ENCODE measurements at places on chromosomes 5 and 9.

- DNase-seq, result no peak
Observed at GRCh38 chr9:89738137-89738932, 133.5 kb downstream of the GADD45G start.

DNA sequence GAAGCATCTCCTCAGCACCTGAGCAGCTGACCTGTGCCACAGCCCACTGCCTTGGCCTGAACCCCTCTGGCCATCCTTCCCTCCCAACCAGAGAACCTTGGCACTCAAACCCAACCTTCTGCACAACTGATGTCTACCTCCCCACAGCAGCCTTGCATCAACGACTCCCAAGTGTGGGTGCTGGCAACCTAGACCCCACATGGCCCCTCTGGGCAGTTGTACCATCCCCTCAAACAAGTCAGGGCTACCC is 10.3 kb downstream of the SEPTIN8 start:
- DNase-seq, result no peak

GRCh38 chr5:122311961-122312590 is at the start of gene SNCAIP:
Gene SNCAIP, plus strand, starts transcription at chr5:122312237. Its CDS starts 78,898 bp downstream, at chr5:122391135.
- no peak for DNase-seq

DNA sequence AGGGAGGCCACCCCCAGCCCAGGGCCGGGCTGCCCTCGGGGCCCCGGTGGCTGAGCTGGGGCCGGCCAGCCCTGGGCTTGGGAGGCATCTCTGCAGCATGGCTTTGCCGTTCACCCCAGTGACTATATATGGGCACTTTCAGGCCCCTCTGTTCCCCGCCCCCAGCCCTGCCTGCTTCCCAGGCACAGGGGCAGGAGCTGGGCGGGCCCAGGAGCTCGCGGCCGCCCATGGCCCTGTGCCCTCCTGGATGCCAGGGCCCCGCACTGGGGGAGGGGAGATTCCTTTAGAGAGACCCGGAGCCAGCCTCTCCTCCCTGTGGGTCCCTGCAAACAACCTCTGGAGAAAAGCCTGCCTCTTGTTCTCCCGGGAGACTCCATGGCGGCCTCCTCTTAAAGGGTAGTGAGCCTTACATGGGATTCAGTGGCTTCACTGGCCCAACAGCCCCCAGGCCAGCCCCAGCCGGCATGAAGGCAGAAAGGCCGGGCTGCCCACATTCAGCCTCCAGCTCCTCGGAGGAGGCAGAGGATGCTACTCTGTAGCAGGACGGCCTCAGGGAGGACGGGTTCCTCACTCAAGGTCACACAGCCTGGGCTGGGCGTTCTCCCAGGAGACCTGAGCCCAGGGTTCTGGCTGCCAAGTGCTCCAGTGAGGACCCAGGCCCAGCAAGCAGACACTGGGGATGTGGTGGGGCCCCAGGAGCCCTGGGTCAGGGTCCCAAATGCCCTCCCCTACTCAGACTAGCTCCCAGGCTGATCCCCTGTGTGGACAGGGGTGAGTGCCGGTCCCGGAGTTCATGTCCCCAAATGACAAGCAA is 4.1 kb downstream of the NACC2 start:
- no peak for DNase-seq

- no peak for DNase-seq
Observed at GRCh38 chr5:1005904-1006655, 2.5 kb upstream of the NKD2 start.

DNA sequence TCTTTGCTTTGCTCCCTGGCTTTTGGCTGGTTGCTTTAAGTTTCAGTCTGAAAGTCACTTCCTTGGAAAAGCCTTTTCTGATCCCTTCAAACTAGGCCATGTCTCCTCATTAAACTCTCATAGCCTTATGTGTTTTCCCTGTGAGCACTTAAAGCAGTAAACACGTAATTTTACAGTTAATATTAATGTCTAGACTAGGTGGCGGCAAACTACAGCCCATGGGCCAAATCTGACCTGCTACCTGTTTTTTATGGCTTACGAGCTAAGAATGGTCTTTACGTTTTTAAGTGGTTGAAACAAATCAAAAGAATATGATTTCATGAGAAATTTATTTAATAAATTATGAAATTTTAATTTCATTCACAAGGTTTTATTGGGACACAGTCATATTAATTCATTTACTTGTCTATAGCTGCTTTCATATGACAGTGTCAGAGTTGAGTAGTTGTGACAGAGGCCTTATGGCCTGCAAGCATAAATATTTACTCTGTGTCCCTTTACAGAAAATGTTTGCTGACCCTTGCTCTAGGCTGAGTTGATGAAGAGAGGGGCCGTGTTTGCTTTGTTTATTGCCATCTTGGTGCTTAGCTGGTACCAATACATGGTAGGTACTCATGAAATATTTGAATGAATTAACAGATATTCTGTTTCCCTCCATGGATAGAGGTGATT is 7.4 kb downstream of the SLC44A1 start:
- no peak for DNase-seq

DNA sequence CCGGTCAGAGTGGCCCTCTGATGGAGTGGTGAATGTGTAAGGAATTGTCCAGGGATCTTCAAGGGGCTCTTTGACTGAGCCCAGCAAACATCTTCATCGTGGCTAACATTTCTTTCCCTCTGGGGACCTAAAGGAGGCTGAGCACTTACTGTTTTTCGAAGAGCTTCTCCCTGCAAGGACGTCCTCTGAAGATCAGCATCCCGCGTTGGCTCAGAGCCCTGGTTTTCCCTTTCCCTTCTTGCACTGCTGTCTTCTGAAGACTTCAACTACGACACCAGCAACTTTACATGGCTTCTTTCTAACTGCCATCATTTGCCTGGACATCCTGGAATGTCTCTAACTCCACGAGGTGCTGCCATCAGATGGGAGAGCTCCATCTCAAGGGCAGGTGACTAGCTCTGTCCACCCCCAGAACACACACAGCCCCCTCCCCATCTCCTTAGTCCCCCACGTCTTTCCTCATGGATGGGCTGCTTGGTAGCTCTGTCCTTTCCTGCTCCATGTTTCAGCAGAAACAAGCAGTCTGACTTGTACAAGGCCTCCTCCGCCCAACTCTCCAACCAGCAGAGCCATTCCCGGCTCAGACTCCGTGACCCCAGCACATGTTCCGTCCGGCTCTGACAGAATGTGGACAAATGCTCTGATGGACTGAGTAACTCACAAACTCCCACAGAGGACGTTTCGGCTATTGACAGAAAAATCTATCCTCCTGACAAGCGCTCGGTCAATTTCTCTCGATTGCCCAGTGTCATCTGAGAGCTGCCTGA is 17.1 kb downstream of the SHB start:
- DNase-seq, result no peak

DNA sequence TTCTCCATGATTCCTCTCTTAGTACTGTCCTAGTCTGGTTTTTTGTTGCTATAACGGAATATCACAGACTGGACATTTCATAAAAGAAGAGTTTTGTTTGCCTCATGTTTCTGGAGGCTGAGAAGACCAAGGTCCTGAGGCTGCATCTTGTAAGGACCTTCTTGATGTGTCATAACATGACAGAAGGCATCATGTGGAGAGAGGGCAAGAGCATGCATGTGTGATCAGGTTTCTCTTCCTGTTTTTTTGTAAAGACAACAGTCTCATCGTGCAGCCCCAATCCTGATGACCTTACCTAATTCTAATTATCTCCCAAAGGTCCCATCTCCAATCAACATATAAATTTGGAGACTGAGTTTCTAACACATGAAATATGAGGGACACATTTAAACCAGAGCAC is 108.4 kb downstream of the MSX2 start:
- DNase-seq, result no peak

DNA sequence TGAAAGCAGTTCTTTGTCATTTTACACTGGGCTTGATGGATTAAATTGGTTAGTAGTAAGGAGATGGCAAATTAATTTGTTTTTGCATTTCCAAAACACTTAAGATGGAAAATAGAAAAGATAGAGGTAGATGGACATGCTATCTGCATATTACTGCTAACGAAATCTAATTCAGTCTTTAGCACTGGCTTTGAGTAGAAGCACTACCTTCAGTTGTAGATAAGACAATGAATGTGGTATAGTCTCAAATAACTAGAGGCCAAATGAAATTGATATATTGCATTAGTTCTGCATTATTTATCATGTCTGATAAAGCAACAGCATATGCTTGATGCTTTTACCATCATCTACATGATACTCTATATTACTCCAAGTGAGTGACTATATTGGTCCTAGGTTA is 33.4 kb downstream of the KIAA1958 start:
- no peak for DNase-seq

DNA sequence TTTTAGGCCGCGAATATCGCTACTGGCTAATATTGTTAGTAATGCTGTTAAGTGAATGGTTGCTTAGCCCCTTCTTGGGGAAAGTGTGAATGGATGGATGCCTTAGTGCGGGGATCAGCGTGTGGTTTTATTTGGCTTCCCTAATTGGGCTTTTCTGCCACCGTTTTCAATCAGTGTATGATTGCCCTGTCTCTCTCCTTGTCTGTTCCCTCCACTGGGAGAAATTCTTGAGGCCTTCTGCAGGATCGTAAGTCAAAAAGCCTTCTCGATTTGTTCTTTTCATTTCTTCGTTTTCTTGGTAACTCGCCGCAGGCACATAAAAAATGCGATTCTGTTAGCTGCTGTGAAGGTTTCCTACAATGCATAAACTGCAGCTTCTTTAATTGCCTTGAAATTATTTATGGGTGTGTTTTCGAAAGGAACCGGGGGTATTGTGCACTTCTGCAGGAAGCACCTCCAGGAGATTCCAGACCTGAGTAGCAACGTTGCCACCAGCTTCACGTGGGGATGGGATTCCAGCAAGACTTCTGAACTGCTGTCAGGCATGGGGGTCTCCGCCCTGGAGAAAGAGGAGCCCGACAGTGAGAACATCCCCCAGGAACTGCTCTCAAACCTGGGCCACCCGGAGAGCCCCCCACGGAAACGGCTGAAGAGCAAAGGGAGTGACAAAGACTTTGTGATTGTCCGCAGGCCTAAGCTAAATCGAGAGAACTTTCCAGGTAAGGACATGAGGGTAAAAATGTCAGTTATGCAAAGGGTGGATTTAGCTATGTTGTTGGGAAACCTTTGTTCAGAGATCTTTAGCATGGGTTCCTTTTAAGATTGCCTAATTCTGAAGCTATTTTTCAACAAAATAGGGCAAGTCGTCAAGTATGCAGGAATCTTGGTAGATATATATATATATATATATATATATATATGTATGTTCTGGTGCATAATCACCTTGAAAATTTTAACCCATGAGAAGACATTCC is 700 bp downstream of the SKP2 start:
- DNase-seq, result no peak

GRCh38 chr5:36882250-36882649 is 5.7 kb downstream of the NIPBL start:
- DNase-seq, result no peak

GRCh38 chr9:23492126-23493002 is 333.7 kb downstream of the ELAVL2 start:
- DNase-seq, result no peak

DNA sequence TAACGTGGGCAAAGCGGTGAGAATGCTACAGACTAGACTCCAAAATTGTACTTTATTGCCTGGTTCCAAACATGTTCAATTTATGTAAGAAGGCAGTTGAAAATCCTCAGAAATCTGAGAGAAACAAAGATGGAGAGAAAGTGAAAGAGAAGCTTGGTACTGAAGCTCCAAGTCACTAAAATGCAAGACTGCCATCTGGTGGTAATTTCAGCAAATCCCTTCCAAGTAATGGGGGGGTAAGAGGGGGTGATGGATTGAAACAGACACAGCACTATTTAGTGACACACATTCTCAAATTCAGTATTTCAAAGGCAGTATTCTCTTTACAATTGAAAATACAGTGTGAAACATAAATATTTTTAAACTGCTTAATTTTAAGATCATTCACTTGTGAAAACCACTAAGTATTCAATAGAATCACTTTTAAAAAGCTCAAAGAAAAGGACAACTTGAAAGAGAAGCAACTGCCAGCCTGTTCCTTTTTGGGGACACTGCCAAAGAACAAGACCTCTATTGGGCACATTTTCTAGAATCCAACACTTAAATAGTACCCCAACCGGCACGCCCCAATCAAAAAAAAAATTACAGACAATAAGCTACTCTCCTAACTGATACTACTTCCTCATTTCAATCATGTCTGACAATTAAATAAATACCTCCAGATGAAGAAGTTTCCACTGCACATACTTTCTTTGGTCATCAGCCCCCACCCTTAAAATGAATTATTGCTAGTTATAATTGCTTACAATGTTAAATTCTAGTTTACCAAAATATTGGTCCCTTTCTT is 131.5 kb downstream of the AGTPBP1 start:
- DNase-seq, result peak; percentile 67

- DNase-seq, result no peak
Observed at GRCh38 chr5:149152317-149152746, 11.0 kb downstream of the ABLIM3 start.

GRCh38 chr5:117089001-117089400 is 514.4 kb upstream of the SEMA6A start:
- DNase-seq, result no peak

GRCh38 chr5:136114414-136115125 is 18.1 kb upstream of the SMAD5 start:
- no peak for DNase-seq

- no peak for DNase-seq
Observed at GRCh38 chr5:5756762-5757161, 334.3 kb downstream of the ICE1 start.

GRCh38 chr5:17316970-17317459 is 99.6 kb downstream of the BASP1 start:
- DNase-seq, result no peak

DNA sequence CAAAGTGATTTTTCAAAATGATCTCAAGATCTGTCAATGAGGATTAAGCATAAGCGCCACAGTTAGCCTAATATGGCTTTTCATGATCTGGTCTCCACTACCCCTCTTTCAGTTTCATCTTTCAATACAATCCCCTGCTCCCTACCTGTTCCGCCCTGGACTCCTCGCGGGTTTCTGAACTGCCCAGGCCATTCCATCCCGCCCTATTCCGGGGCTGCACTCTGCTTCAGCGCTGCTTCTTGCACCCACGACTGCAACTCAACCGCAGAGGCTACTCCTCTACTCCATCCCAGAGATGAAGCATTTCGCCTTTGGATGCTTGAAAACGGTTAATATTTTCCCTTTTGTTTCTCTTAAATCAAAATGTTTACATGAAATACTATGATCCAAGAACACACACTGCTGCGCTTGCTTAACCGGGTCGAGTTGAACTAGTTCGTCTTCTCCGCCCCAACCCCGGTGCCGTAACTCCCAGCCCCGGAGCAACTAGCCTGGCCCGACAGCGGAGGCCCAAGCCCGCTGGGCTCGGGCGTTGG is 716 bp upstream of the OTULIN start:
- DNase-seq, result no peak

DNA sequence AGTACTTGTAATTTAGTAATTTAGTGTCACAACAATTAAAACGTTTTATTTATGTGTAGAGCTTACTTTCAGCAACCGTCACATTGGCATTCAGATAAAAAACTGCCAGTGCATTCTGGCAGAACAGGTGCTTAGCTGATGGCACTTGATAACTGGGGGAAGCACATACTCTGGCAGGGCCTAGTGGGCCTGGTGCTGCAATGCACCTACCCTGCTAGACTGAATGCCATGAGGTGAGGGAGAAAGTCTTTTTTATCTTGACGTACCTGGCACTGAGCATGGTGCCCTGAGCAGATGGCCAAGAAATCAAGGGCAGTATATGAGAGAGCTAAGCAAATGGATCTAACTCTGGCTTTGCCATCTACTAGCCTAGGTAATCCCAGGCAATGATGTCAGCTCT is 280.6 kb upstream of the EFNA5 start:
- no peak for DNase-seq

- no peak for DNase-seq
Observed at GRCh38 chr9:8622871-8623270, 823.3 kb upstream of the DMAC1 start.

Data from immature natural killer cell (primary cell).